ENCODE measurements at places on chromosomes 6 and 20.

GRCh38 chr6:108565893-108566292 lies 5.2 kb downstream of the FOXO3 start:
- DNase-seq, result no peak

- no peak for DNase-seq
Observed at GRCh38 chr20:7493311-7493710, 446.9 kb downstream of the HAO1 start.

DNA sequence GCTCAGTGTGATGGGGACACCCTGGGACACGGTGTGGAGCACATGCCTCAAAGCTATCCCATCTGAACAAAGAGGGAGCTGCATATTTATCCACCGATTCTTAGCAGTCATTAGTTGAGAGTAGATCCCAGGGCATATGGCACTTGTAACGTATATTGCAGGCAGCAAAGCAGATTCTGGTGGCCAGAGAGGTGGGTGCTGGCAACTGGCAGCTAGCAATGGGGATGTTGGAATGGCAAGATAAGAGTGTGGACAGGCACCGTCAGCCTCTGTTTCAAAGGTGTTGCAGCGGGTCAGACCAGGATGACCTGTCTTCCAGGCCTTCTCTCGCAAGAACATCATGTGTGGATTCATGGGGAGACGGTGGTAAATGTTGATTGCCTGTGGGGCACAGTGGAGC lies 287.8 kb upstream of the RNF24 start:
- DNase-seq, result no peak

GRCh38 chr6:127365874-127366273 lies 22.5 kb upstream of the ECHDC1 start:
- no peak for DNase-seq

- no peak for DNase-seq
Observed at GRCh38 chr6:151577257-151577656, 83.4 kb downstream of the CCDC170 start.

DNA sequence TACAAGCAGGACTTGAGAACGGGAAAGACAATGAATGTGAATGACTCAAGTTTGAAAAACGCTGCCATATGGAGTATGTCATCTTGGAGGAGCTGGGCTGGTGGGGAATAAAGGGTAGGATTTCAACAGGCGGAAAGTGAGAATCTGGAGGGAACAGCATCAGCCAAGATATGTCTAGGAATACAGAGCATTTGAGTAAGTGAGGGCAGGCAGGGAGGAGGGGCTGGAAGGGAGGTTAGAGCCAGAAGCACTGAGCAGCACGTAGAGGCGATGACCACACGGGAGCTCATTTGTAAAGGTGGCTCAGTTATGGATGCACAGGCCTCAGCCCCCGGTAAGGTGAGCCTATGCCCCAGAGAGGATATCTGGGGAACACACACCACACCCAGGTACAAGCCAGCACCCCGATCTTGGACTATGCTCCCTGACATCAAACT lies 115.1 kb downstream of the ZMYND8 start:
- DNase-seq, result no peak

DNA sequence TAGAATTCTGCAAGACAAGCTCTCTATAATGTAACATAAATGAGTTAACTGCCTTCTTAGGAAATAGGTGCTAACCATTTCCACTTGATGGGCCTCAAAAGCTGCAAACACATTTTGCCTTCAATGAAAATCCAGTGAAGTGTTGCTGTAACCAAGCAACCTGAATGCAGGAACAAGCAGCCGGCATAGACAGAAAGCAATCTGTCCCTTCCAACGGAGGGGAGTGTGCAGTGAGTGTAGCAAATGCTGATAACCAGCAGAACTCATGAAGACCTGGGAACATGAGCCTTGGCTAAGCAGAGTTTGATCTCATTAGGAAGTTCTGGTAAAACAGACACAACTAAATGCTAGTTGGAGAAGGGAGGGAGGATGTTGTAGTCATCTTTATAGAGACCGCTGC lies 697.8 kb downstream of the KIF16B start:
- DNase-seq, result no peak

DNA sequence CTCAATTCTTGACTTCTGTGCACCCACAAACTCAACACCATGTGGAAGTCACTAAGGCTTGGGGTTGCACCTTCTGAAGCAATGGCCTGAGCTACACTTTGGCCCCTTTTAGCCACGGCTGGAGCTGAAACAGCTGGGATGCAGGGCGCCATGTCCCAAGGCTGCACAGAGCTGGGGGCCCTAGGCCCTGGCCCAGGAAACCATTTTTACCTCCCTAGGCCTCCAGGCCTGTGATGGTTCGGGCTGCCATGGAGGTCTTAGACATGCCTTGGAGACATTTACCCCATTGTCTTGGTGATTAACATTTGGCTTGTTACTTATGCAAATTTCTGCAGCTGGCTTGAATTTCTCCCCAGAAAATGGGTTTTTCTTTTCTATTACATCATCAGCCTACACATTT lies 86.9 kb downstream of the MTFR2 start:
- no peak for DNase-seq

DNA sequence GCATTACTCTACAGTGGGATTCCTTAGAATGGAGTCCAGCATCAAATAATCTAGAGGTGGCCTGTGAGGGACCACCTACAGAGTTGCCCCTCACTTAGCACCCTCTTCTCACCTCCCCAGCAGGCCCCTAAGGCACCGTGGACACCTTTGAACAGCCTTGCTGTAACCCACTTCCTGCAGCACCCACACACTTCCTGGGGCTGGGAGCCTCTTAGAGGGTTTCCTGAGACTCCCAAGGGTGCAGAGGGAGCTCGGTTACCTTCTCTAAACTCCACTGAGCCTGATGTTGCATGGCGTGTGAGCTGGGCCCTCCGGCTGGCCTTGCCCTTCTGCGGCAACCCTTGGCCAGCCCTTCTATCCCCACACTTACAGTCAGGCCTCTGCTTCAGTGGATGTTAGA lies 7.3 kb upstream of the SIRPG start:
- no peak for DNase-seq

DNA sequence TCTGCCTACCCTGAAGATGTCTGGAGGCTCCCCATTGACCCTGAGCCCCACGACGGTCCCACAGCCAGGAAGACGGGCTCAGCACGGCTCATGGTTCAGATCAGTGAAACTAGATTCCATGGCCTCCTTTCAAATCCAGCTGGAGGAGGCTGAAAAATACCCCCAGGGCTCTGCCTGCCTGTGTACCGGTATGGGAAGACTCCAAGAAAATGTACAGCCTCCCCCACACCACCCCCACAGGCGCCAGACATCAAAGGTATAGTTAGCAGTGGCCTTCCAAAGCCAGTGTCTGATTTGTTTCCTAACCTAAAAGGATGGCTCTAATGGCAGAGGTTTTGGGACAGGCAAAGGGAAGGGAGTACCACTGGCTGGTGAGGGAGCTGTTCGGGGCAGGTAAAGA lies 86.2 kb upstream of the SNAP25 start:
- no peak for DNase-seq

DNA sequence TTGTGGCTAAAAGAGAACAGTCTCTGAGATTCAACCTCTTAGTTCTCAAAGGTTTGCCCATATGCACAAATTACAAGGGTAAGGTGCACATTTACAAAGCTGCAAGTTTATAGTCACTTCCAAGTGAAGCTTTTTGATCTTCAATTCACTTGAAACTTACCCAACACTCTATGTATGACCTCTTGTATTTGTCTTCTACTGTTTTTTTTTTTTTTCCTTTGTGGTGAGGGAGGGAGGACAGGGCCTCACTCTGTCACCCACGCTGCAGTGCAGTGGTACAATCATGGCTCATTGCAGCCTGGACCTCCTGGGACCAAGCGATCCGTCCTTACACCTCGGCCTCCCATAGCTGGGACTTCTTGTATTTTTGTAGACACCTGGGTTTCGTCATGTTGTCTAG lies 4.5 kb upstream of the FOXO3 start:
- DNase-seq, result no peak

DNA sequence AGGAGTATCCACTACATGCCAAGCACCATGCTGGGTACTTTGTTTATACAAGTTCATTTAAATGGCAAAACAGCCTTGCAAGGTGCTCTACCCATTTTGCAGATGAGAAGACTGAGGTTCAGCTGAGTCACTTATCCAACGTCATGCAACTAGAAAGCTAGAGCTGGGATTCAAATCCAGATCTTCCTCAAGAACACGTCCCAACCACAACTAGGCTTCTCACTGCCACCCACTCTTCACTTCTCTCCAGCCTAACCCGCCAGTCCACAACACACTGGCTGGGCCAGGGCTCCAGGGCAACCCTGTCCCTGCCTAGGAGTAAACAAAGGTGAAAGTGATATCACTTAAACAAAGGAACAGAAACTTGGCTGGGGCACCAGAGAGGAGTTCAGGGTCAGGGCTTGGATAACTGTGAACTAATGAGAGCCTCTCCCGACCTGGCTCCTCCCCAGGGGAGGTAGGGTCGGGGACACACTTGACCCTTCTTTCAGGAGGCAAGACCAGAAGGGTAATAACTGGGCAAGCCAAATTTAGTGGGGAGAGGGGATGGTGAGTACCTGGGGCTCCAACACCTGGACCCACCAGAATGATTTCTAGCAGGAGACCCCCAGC lies 7.9 kb downstream of the SDC4 start:
- DNase-seq, result no peak

DNA sequence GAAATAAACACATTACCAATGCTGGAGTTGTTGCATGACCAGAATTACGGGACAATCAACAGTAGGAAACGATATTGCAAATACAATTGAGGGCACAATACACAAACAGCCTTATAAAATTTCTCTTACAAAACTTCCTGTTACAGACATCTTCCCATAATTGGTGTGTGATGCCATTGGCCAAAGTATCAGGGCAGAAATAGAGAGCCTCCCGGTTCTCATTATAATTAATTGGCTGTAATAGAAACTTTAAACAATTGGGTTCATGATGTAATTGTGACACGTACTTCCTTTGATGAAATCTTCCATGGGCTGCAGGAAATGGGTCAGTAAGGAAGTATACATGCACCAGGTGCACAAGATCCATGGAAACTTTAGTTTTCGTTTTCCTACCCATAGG lies 40.3 kb upstream of the RALGAPA2 start:
- DNase-seq, result no peak

DNA sequence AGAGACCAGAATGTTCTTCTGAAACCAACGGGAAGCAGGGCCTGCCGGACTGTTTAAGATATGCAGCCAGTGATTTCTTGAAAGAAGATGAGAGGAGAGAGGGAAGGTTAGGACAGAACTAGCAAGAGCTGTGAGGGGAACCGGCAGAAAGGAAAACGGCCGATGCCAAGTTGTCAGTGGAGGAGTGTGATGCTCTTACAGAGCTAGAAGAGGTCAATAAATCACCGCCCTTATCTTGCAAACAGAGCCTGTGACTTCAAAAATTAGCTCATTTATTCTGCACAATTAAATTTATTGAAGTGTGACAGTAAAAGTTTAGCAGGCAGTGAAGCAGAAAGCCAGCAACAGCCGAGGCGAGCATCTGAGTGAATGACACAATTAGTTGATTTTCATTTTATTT lies 509.5 kb upstream of the ID4 start:
- no peak for DNase-seq

DNA sequence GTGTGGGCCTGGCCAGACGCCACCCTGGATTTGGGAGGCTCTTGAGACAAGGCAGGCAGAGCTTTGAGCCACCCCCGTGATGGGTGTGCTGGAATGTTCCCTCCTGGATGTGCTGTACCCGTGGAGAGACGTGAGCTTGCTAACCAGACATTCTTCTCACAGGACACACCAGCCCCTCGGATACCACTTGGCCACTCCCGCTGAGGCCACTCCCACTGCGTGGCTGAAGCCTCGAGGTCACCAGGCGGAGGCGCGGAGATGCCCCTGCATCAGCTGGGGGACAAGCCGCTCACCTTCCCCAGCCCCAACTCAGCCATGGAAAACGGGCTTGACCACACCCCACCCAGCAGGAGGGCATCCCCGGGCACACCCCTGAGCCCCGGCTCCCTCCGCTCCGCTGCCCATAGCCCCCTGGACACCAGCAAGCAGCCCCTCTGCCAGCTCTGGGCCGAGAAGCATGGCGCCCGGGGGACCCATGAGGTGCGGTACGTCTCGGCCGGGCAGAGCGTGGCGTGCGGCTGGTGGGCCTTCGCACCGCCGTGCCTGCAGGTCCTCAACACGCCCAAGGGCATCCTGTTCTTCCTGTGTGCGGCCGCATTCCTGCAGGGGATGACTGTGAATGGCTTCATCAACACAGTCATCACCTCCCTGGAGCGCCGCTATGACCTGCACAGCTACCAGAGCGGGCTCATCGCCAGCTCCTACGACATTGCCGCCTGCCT lies 14.1 kb downstream of the SLCO4A1 start:
- no peak for DNase-seq

DNA sequence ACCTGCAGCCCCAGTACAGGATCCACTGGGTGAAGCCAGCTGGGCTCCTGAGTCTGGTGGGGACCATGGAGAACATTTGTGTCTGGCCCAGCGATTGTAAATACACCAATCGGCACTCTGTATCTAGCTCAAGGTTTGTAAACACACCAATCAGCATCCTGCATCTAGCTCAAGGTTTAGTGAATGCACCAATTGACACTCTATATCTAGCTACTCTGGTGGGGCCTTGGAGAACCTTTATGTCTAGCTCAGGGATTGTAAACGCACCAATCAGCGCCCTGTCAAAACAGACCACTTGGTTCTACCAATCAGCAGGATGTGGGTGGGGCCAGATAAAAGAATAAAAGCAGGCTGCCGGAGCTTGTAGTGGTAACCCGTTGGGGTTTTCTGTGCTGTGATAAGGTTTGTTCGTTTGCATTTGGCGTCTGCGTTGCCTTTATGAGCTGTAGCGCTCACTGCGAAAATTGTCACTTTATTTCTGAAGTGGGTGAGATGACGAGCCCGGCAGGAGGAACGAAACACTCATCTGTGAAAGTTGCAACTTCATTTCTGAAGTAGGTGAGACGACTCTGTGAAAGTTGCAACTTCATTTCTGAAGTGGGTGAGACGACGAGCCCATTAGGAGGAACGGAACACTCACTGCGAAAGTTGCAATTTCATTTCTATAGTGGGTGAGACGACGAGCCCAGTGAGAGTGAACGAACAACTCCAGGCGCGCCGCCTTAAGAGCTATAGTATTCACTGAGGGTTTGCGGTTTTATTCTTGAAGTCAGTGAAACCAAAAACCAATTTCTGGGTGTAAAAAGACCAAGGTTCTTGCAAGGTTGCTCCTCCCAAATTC lies 31.1 kb downstream of the SERPINB6 start:
- DNase-seq, result peak; percentile 39

DNA sequence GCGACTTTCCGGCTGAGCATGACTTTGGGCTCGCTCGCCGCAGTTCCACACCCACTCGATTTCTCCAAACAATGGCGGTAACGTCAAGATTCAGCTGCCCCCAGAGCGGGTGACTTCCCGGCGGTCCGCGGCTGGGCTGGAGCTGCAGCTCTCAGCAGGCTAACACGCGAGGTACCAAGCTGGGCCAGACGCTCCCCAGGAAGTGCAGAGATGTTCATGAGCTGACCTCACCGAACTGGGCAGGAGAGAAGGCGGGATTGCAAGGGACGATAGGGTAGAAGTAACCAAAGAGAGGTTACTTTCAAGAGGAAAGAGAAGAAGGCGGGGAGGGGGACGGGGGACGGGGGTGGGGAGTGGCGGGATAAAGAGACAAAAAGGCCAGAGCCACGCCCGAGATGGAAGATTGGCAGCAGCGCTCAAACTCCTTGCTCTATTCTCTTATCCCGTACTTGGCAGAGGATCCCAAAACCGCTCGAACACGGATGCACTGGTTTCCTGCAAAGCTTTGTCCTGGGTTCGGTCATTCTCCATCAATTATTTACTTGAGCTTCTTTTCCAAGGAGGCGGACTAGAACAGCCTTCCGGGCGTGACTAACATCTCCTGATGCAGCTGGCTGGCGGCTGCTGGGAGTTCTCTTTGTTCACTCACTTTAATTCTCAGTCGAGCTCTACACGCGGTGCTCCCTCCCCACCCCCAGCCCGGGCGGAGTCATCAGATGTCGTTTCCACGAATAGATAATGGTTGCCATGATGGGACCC lies at the start of gene MTCL3:
MTCL3 (minus strand) TSS at position 626 of the 759 bp plus-strand sequence.
- peak; percentile 19 for DNase-seq

- DNase-seq, result no peak
Observed at GRCh38 chr20:56685879-56686278, 56.8 kb downstream of the TFAP2C start.

Data from activated CD4-positive, CD25-positive, alpha-beta regulatory T cell (primary cell).